Epithelial cell of proximal tubule (primary cell): ENCODE measurements at places on chromosomes 3 and 15. TPM values are rescaled to one million over a fixed set of nuclear protein-coding genes. Genes with fewer than 3 reads are reported as not detected.

DNA sequence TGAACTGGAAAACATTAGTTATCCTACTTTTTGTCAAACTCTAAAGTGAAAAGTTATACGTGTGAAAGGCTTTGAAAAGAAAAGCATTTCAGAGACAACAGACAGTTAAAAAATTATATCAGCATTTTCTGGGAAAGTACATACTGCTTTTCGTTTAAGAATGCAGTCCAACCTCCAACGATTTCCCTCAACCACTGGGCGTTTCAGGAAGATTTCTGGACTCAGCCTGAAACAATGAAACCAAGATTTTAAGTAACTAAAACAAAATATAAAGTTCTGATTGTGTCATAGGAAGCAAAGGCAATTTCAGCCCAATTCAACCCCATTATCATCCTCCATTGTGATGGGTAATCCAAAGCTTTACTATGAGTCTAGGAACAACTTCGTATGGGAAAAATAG is 110.7 kb downstream of the PLD1 start:
- DNase-seq, result no peak

DNA sequence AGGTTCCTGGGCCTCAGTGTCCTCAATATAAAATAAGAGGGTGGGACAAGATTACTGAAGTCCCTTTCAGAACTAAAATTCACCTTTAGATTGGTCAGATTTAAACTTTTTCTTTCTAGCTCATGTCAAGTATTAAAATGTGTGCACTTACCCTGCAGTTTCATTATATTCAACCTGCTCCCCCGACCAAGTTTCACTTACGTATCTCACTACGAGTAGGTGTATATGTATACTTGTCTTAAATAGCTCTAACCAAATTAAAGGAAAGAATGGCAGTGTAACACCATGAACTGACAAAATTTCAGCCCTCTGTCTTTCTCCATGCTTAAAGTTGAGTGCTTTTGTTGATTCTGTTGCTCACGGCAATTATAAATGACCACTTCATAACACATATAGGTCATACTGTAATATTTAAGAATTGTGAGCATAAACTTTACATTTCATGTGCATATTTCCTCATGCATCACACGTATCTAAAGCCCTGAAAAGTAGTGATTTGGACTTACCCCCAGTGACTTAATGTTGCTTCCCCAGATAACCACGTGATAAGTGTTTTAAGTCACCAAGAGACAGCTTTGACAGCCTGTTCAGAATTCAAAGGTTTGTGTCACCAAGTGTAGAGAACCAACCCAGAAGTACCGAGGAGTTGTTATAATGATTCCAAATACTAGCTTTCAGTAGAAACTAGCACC is 70.0 kb downstream of the PGPEP1L start:
- DNase-seq, result no peak

The FBXO40 gene
- total RNA-seq, result not detected in 2 replicates

The GABRA5 gene
- total RNA-seq, result 0.29 and 0.43 TPM in 2 replicates

DNA sequence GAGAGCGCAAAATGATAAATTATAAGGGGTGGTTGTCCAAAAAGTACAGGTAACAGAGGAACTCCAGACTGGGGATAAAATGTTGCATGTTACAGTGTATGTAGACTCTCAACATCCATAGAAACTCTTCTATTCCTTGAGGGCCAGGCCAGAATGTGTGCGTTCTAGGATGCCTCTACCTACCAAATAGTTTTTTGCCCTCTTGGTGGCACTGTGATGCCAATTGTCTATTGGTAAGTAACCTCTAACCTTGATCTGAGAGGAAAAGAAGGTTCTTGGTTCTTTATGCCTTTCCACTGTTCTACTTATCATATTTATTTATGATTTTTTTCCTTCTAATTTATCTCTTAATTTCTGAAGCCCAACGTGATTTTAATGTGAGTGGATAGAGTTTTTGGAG is 424.6 kb downstream of the GRM7 start:
- DNase-seq, result no peak

The SLC12A8 gene
- 16.5 and 17.9 TPM in 2 replicates for total RNA-seq

The RETNLB gene
- not detected in 2 replicates for total RNA-seq

- no peak for DNase-seq
Observed at GRCh38 chr15:100877551-100877950, 2.1 kb upstream of the ALDH1A3 start.

GRCh38 chr15:63372018-63372705 is 9.5 kb downstream of the CA12 start:
- DNase-seq, result peak; percentile 83

DNA sequence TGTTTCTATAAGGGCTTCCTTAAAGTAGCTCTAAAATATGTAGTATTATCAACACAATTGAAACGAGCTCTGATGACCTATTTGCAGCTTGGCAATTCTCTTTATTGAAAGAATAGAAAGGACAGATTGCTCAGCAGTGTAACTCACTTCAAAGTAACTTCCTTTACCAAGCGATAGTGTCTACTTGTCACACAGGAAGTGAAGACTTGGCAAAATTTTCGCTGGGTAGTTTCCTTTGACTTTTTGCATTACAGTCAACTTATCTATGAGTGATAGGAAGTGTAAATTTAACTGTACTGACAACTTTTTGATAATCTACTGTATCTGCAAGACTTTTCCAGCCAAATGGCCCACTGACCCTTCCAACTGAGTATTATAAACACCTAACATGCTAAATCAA is 22.8 kb downstream of the SLC9A9 start:
- DNase-seq, result no peak

DNA sequence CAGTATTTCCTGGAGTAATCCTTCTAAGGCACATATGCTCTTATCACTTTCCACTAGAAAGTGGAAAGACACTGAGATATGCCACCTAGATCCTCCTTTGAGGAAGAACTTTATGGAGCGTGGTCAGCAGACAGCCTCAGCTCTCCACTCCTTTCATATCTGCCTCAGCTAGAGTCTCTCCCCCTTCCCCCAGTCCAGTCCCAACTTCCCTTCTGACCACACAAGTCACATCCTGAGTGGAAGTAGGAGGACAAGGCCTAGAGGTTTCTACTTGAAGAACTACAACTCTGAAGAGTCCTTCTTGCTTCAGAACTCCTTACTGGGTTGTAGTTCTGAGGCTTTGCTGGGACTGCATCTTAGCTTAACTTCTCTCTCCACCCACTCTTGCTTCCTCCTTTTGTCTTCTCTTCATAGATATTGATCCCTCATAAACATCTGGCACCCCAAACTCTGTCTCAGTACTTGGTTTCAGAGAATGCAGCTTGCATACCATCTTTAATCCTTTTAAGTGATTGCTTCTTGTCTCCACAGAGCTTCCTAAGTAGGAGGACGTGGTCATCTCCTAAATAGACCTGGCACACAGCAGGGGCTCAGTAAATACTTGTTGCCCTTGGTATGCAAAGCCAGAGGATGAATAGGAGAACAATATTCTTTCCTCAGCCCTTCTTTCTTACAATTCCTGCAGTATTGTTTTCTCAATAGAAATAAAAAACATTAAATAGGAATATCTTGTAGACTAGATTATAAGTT is 109.6 kb downstream of the OXSM start:
- DNase-seq, result no peak

GRCh38 chr3:152350776-152351175 is 82.0 kb downstream of the MBNL1 start:
- no peak for DNase-seq
